RWPE2 (cell line): ENCODE measurements at places on chromosomes 3 and 15.

DNA sequence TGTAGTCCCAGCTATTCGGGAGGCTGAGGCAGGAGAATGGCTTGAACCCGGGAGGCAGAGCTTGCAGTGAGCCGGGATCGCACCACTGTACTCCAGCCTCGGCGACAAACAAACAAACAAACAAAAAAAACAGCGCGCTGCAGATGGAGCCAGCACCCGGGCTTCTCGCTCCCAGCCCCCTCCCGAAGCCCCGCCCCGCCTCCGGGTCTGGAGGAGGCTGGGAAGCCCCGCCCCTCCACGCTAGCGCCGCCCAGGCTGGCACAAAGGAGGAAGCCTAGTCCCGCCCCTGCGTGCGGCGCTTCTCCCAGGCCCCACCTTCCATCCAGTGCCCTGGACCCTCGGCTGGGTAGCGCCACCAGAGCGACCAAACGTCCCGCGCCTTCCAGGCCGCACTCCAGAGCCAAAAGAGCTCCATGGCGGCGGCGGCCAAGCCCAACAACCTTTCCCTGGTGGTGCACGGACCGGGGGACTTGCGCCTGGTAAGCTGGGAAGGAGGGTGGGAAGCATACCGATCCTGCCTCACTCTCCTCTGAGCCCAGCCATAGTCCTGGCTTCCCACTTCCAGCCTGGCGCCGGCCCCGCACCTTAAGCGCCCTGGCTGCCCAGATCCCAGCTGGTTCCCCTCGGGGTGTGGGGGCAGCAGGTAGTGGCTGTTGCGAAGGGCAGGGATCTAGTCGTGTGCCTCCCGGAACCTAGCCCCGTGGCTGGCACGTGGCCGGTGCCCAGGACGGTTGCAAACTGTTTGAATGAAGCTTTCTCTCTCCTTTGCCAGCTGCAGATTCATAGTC lies at the start of gene SORD:
Gene SORD, plus strand, starts transcription at position 325 of the 788 bp plus-strand sequence. Its CDS starts 89 bp downstream, at position 414.
- peak; percentile 96 for DNase-seq

DNA sequence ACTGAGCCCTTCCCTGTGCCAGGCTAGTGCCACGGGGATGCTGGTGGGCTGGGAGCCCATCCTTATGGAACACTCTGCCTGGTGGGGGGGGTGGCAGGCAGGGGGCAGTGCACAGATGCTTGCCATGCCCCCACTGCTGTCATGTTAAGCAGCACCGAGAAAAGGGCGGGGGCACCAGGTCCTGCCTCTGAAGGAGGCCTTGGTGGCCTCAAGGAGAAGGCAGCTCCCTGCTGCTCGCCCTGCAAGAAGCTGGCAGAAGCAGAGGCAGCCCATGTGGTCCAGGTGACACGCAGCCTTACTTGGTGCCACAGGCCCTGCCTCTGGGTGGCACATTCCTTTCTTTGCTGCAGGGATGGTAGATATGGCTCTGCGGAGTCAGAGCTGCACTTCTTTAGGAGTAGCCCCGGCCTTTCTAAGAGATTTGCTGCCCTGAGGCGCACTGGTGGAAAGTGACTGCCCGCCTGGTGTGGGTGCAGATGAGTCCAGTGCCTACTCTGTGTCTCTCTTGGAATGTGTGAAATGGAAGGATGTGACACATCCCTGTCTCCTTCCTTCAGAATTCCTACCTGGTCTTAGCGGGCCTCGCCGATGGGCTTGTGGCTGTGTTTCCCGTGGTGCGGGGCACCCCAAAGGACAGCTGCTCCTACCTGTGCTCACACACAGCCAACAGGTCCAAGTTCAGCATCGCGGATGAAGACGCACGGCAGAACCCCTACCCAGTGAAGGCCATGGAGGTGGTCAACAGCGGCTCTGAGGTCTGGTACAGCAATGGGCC lies 145.8 kb downstream of the LRRK1 start:
- DNase-seq: peak; percentile 70

GRCh38 chr3:7877312-7877711 lies 624.3 kb upstream of the LMCD1 start:
- no peak for DNase-seq

DNA sequence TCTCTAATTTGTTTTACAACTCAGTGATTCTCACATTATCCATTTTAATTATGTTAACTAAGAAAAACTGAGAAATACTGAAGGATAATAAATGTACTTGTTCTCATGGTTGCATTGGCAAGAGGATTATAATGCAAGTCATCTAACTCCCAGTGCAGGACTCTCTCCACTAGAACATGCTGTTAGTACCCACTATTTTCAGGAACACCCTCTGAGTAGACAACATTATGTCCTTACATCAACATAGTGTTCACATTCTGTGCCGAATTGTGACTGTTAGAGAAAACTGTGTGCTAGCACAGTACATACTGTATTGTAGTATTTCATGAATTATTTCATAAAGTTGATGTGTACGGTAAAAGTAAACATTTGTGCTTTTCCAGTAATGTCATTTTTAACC lies 80.1 kb downstream of the LEKR1 start:
- no peak for DNase-seq

- no peak for DNase-seq
These were observed 427.9 kb upstream of the AGTR1 start for GRCh38 chr3:148269816-148270215.

- no peak for DNase-seq
These were observed 144.6 kb upstream of the TMCO5A start for GRCh38 chr15:37789881-37790280.

GRCh38 chr3:127684871-127685707 lies 12.3 kb downstream of the ABTB1 start:
- DNase-seq: peak; percentile 56

DNA sequence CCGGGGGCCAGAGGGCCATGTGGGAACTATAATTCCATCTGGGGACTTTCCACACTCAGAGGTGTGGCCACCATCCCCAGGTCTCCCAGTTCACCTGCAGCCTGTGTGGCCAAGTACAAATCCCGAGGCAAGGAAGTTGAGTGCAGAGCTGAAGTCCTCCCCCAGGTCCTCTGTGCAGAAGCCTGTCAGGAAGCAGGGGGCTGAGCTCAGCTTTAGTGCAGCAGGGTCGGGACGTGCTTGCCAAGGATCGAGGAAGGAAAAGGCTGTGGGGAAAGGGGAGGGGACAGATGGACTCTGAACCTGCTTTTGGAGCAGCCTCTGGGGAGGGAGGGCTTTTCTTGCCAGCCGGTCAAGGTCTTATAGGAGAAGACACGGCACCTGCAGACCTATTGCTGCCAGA lies 67.7 kb downstream of the CHRNA7 start:
- DNase-seq: no peak
